NCI-H1694 treated with DMSO at 0.1 percent for 48 hours (cell line): ENCODE measurements at places on chromosomes 3 and 15.

DNA sequence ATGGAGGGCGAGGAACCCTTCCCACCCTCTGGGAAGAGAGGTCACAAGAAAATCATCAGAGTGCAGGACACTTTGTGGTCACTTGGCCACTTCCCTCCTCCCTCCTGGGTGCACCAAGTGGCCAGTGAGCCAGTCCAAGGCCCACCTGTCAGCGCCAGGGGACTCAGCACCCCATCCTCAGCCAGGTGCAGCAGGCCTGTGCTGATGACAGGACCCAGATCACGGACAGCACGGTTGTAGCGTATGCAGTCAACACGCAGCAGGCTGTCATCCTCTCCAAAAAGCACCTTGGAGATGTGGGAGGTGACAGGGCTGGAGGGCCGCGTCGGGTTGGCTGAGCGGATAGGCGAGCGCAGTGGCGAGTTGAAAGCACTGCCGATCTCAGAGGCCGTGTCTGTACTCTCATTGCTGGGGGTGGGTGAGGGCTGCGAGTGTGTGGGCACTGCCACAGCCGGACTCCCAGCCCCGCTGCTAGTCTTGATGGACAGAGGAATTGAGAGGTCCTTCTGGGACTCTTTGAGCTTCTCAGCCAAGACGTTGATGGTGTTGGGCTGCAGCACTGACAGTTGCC is 41.5 kb downstream of the SEMA3G start:
- no peak for DNase-seq

DNA sequence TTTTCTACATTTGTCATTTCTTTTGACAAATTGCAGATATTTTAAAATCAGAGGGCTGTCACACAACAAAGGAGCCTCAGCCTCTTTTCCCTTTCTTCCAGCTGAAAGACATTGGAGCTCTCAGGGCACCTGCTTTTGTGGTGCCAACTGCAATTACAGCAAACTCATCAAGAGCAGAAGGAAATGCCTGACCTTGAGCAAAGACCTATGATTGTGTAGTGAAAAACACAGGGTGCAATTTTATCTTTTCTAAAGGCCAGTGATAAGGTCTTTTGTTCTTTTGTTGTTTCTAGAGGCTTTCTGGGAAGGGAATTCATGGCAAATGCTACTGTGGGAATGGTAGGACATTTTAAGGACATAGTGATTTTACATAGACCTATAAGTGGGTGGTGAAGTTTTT is 214.3 kb downstream of the OXSM start:
- no peak for DNase-seq

GRCh38 chr3:74463515-74463914 is 150.9 kb downstream of the CNTN3 start:
- DNase-seq = no peak

DNA sequence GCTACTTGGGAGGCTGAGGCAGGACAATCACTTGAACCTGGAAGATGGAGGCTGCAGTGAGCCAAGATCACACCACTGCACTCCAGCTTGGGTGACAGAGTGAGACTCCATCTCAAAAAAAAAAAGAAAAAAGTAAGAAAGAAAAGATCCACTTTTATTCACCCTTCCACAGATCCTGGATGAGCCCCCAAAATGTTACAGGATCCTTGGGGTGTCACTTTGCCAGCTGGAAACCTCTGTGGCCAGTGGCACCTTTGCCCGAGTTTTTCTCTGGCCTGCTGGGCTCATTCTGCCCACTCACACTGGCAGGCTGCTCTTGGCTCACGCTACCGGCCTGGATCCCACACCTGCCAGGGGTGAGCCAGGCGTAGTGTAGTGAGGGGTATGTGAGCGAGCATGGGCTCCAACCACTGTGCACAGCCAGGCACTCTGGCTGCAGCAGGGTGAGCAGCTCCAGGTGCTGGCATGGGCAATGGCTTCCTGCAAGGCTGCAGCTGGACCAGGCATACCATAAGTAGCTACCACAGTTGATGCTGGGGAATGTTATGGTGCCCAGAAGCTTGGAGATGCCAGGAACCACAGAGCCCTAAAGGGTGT is 57.8 kb upstream of the C15orf39 start:
- DNase-seq = no peak

DNA sequence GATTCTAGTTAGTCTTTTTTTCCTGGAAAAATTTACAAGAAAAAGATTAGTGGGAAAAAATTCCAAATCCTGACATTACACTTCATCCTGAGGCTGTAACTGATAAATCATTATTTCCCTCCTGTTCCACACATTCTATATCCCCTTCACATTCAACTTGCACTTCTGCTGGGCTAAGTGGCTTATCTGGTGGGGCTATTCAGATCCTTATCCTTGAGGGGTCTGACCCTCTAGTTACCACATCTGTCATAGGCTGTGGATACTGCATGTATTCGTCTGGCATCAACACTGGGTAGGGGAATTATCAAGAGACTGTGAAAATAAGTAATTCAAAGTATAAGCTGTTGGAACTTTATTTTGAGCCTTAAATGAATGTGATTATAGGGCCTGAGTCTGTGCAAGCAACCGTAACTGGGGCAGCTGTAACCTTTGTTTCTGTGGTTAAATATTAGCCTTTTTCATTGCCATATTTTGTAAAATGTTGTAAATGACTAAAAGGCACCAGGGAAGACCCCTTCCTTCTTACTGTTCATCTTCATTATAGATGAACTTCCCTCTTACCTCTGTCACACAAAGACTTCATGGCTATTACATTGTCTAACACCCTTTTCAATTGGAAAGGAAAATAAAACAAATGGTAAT is 28.0 kb upstream of the TEX9 start:
- no peak for DNase-seq

- no peak for DNase-seq
Observed at GRCh38 chr3:14047027-14047426, 77.6 kb downstream of the CHCHD4 start.

GRCh38 chr3:37703626-37704025 is 158.1 kb upstream of the CTDSPL start:
- no peak for DNase-seq

DNA sequence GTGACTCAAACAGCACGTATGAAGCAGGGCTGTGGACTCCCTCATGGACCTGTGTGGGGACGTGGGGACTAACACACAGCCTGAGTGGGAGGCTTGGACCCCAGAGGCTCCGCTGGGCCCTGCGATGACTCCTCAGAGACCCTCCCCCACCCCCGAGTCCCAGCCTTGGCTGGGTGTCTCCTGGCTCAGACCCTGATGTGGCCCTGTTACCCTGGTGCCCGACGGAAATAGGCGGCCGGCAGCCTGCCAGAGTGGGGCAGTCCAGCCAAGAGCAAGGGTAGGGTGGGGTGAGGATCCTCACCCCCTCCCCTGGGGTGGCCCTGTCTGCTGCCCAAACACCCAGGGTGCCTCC is 15.3 kb downstream of the TNK2 start:
- DNase-seq = no peak

DNA sequence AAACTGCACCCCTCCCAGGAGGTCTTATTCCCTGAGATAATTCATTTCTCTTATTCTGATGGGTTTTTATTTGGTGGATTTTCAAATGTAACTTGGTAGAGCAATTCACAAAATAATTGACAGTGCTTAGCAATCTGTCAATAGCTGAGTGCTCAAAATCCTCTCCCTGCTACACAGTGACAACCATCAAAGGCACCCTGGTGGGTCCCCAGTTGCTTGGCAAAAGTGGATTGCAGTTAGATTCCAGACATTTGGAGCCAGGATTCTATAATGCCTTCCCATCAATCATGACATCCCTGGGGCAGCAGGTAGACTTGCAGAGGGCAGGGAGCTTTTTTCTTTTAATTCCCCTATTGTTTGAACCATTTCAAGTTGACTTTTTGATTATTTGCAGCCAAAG is 59.0 kb downstream of the FHIT start:
- no peak for DNase-seq

- DNase-seq = no peak
Observed at GRCh38 chr3:96844204-96844514, 29.8 kb downstream of the EPHA6 start.

DNA sequence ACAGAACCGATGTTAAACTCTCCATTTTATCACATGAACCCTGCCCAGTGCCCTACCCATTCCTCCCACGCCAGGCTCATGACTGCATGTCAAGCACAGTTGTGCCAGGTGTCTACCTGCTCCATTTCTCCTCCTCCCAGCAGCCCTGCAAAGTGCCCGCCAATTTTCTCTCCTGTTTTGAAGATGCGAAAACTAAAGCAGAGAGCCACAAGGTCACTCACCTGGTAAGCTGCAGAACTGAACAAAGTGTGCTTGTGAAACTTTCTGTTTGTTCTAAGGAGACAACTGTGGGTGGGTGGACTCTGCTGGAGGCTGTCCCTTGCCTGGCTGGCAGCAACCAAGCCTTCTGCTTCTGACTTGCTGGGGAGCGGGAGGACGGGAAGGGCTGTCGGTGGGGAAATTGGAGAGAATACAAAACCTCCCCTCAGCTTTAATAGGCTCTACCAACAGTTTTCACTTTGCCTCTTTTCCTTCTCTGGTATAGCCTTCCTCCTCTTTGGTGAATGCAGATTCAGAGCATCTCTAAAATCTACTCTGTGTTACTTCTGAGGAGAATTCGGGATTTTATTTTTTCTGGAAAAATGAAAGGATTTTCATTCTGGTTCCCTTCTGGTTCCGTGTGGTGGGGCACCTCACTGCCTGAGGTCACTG is 23.0 kb downstream of the LIMD1 start:
- DNase-seq = no peak

GRCh38 chr3:52065264-52065756 is 8.9 kb upstream of the DUSP7 start:
- no peak for DNase-seq

- DNase-seq = no peak
Observed at GRCh38 chr3:126399351-126399735, 4.6 kb downstream of the CFAP100 start.

GRCh38 chr3:133949438-133949837 is 53.8 kb upstream of the RAB6B start:
- DNase-seq = no peak

GRCh38 chr3:24605511-24606028 is 110.9 kb upstream of the THRB start:
- no peak for DNase-seq

GRCh38 chr3:185924375-185924774 is 13.4 kb downstream of the TRA2B start:
- DNase-seq = no peak

GRCh38 chr3:100423611-100424010 is 22.3 kb downstream of the LNP1 start:
- DNase-seq = no peak

DNA sequence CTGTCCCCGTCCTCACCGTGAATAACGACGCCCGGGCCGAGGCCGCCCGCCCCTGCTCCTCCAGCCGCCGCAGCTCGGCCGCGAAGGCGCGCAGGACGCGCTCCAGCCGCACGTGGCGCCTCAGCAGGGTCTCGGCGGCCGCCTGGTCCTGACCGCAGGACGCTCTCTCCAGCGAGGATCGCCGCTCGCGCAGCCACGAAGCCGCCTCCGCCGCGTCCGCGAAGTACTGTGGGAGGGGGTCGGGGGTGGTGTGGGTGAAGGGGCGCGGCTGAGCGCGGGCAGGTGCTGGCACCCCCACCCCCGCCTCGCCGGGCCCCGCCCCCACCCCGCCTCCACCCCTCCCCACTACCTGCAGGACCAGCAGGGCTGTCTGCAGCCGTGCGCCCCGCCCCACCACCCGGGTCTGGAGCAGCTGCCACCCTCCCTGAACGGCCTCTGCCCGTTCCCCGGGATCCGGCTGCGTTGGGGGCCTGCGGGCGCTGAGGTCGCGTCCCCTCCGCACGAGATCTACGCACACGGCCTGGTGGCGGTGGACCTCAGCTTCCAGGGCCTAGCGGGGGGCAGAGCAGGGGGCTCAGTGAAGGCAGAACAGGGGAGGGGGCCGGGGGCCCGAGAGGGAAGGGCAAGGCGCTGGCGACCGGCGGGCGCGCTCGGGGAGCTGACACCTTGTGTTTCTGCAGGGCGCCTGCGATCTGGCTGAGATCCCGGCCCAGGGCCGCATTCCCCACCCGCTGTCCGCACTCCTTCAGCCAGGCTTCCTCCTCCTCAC is 11.7 kb downstream of the SPTBN5 start:
- no peak for DNase-seq

DNA sequence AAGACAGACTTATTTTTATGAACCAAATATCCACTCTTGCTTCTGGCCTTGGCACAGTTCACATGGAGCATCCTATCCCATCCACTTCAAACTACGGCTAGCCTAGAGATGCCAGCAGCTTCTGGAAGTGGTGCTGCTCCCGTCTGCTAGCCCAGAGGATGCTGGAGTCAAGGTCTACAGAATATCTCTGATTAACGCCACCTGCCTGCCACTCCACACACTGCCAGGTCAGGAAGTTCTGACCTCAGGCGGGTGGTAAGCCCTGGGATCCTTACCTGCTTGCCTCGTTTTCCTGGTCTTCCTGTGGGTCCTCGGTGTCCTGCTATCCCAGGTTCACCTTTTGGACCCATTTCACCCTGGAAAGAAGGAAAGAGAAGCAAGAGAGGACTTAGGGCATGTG is 42.9 kb downstream of the EAF1 start:
- no peak for DNase-seq

GRCh38 chr3:111829023-111829422 is 30.0 kb upstream of the PHLDB2 start:
- DNase-seq = no peak

DNA sequence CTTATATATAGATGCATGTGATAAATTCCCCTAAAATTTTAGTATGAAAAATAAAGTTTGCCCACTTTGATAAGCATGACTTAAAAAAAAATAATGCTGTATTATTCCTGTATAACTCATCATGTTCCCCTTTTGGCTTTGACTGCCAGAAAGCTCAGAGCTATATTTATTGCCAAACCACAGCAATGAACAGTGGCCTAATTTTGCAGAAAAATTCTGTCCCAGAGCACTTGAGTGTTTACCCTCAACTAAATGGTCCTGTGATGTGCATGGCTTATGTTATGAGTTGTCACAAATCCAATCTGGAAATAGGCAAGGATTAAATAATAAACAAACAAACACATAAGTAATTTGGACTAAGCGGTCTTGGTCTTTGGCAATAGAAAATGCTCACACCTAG is 276.7 kb downstream of the SLC9A9 start:
- DNase-seq = no peak

GRCh38 chr3:181735911-181736310 is 24.2 kb downstream of the SOX2 start:
- DNase-seq = no peak

- DNase-seq = no peak
Observed at GRCh38 chr15:78567531-78567930, 2.2 kb downstream of the CHRNA5 start.

DNA sequence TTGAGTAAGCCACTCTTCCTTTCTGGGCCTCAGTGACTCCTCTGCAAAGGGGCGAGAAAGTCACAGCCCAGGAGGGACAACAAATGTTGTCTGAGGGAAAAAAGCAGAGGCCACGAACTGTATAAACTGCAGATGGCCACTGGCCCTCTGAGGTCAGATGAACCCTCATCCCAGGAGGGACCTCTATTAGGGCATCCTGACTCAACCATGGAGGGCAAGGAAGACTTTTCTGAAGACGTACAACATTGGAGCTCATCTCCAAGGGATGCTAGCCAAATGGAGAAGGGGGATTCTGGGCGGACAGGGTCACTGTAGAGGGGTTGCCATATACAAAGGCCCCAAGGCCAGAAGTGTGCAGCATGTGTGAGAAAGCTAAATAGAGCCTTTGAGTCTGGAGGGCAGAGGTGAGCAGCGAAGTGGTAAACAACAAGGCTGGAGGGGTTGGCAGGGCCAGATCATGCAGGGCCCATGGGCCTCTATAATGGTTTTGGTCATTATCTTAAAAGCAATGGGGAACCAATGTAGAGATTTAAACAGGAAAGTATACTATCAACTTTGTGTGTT is 16.7 kb downstream of the GRAMD2A start:
- no peak for DNase-seq

- DNase-seq = peak; percentile 94
Observed at GRCh38 chr15:44195151-44195740, at the start of gene FRMD5. Gene FRMD5, minus strand, starts transcription at chr15:44195271.

GRCh38 chr15:62845241-62846126 is 197.1 kb upstream of the TPM1 start:
- DNase-seq = no peak

- DNase-seq = no peak
Observed at GRCh38 chr15:64503197-64503596, 42.8 kb downstream of the ZNF609 start.
